ENCODE measurements at places on chromosomes 7 and 10.

DNA sequence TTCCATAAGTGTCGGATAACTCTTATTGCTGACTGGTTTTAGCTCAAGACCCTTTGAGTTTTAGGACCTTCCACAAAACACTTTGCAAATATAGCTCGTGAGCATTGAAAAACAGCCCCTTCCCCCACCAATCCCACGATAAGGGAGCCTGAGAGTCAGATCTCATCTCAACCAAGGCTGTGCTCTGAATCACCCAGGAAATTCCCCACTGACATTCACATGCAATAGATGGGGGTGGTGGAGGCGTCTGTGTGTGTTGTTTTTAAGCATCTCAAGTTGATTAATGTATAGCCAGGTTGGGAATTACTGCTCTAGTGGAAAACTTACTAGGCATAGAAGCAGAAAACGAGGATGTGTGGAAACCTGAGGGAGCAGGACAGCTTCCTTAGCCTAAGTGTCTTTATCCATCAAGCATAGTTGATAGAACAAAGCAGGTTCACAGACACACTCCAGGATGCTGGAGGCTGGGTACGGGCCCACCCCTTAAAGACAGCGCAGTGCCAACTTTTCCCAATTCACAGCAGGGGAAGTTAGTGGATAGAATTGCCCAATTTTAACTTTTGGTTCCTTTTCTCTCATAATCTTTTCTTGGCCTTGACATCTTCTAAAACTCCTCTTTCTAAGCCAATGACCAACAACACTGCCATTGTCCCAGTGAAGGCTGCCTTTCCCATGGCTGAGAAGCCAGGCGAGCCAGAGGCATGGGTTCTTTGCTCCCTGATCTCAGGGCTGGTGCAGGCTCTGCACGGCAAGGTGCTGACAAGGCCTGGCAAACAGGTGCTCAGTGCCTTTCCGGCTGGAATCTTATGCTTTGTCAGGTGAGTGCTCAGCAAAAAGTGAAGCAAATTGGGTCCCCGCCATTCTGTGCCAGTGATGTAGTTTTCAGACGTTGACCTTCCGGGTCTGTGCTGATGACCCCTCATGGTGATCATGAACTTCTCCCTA lies 98.5 kb upstream of the INSIG1 start:
- DNase-seq = no peak

DNA sequence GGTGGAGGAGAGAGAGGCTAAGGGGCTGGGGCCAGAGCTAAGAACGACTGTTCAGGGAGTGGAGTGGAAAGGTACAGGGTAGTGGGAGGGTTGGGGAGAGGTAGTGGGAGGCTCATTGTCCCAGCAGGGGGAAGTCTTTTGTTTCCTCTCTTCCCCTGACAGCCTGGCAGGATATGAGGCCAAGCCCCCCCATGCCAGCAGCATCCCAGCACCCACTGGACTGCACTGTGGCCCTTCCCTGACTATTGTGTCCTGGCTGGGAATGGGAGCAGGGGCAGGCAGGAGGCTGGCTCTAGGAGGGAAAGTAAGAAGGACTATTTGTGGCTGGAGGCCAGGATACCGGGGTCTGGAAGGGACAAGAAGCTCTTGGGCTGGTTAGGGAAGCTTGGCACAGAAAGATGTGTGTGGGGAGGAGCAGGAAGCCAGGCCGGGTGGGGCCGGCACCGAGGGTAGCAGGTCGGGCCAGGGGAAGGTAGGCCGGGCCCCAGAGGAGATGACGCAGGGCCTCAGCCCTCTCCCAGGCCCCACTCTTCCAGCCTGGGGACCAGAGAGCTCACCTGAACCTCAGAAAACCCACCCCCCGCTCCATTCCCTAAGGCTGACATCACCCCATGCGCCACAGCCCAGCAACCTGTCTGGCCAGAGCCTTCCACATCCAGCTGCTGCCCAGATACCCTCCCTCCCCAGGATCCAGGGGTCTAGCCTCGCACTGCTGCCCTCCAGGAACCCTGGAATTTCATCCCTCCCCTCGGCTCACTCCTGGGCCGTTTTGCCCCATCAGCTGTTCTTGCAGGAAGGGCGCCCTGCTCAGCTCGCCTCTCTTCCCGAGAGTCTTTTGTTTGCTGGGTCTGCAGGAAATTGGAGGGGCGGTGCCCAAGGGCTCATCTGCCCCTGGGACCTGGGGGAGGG lies 8.8 kb upstream of the EPHB4 start:
- DNase-seq = no peak

- no peak for DNase-seq
Observed at GRCh38 chr10:4770801-4771553, 55.0 kb upstream of the AKR1E2 start.

DNA sequence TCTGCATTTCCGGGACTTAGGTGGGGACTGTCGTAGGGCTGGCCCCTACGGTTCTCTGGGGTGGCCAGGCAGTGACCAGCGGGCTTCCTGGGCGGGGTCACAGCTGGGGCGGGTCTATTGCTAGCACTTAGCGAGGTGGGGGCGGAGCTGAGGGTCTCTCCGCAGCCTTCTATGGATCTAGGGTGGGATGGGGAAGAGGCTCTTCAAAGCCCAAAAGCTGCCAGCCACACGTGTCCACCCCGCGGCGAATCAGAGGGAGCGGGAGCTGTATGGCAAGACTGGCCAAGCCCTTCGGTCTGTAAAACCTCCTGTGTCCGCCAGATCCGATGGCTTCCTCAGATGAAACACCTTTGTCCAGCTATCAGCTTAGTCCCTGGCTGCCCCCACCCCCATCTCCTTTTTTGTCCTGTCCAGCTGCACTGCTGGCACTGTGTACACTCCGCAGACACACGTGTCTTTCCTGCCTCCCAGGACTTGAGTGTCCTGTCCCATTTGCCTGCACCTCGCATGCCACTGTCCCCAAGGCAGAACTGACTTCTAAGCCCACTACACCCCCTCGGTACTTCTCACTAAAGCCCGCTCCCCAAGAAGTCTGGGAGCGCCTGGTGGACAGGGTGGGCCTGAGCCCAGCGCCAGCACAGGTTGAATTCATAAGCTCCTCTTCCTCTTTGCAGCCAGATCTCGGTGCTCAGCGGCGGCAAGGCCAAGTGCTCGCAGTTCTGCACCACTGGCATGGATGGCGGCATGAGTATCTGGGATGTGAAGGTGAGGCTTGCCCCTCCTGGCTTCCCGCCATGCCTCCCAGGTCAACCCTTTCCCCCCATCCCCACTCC lies 14.8 kb downstream of the PDAP1 start:
- no peak for DNase-seq

DNA sequence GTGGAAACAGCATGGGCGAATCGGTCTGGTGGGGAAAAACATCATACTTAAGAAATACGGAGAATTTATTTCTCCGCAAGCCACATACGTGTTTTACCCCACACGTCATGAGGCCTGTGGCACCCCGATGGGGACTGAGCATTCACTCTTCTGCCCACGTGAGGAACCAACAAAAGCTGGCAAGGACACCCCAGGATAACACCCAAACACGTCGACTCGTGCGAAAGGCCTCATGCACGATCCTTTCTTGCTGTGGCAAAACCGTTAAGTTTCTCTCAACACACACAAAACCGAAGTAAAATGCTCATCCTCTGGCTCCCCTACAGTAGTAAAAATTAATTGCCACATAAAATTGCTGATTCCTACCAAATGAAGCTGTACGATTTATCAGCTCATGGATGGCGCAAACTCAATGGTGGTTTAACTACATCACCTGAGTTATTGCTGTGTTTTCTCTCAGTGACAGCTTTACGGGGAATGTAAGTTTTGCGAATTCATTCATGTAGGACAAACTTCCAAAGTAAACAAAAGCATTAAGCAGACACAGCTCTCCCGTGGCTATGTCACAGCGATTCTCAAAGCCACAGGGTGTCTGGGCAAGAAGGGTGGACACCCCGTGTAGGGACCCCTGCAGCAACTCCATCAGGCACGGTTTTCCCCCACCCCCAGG lies 97.0 kb downstream of the CTBP2 start:
- DNase-seq = no peak

- DNase-seq = no peak
Observed at GRCh38 chr10:97065686-97066660, 119.8 kb downstream of the SLIT1 start.

GRCh38 chr7:1645476-1645875 lies 24.6 kb upstream of the ELFN1 start:
- no peak for DNase-seq

DNA sequence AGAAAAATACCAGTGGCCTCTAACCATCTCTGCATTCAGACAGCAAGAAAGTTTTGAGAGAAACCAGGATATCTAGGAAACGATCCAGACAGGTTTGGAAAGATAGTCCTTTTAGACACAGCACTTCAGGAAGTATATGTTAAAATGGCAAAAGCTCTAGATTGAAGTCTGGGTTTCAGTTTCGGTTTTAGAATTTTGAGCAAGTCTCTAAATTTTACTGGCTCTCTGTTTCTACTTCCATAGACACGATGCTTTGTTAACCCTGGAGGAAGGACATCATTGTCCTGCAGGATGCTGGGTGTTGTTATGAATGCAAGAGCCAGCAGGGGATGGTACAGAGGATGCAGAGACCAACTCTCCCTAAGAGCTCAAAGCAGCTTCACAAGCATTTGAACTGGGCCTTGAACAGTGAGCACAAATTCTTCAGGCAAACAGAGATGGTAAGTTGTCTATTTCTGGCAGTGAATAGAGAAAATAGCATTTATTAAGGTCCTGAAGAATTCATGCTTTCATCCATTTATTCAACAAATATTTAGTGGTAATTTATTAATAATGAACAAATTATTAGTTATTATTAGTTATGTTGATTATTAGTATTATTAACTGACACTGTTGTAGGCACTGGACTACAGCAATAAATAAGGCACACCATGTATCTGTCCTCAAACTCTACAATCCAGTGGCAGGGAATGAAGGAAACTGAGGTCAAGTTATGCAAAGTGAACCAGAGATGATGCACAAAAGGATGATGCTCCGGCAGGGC lies 152.7 kb upstream of the NRP1 start:
- DNase-seq = no peak

GRCh38 chr7:49486974-49487829 lies 286.2 kb upstream of the VWC2 start:
- DNase-seq = no peak

- DNase-seq = no peak
Observed at GRCh38 chr7:151251328-151251688, 2.8 kb upstream of the SMARCD3 start.

DNA sequence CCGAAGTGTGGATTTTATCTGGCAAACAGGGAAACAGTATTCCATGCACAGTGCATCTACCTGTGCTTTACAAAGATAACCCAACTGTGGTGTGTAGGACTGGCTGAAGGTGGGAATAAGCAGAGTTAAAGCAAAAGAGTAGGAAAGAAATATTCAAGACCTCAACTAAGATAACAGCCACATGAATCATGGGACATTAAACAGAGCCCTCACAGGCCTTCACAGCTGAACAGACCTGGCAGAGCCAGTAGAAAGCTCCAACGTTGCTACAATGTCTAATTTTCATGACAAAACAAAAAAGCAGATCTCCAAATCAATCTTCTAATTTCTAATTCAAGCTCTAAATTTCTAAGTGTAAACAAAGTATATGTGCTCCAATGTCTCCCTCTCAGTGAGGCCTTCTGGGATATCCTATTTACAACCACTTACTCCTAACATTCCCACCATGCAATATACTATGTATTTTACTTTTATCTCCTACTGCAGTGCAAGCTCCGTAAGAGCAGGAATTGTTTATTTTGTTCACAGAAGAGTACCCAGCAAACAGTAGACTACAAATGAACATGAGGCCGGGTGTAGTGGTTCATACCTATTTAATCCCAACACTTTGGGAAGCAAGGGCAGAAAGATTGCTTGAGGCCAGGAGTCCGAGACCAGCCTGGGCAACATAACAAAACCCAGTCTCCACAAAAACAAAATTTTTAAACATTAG lies 63.5 kb downstream of the UBE2H start:
- DNase-seq = no peak

- no peak for DNase-seq
Observed at GRCh38 chr7:150910996-150911422, 58.7 kb downstream of the AOC1 start.

- no peak for DNase-seq
Observed at GRCh38 chr7:151885202-151885580, 8.3 kb upstream of the PRKAG2 start.

DNA sequence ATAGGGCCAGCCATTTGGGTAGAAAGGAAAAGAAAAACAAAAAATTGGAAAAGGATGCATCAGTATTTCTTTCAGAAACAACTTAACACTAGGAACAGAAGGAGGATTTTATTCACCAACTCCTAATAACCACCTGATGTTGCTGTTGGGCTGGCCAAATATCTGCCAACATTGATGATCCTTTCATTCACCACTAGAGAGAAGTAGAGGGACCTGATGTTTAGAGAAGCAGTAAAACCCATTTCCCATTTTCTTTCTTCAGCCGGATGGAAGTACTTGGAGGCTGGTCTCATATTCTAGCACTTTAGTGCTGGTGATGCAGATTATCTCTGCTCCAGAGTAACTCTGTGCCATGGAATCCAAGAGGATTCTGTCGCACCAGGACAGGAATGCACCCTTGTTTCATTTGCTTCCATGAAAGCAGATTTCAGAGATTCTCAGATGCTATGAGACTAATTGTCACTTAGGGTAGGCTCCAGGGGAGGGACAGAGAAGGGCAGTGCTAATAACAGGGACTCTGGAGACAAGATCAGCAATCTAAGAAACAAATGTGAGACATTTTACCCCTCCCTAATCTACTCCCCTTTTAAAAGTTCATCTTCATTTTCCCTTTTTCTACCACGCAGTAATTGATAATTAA lies 3.1 kb downstream of the KLLN start:
- no peak for DNase-seq

DNA sequence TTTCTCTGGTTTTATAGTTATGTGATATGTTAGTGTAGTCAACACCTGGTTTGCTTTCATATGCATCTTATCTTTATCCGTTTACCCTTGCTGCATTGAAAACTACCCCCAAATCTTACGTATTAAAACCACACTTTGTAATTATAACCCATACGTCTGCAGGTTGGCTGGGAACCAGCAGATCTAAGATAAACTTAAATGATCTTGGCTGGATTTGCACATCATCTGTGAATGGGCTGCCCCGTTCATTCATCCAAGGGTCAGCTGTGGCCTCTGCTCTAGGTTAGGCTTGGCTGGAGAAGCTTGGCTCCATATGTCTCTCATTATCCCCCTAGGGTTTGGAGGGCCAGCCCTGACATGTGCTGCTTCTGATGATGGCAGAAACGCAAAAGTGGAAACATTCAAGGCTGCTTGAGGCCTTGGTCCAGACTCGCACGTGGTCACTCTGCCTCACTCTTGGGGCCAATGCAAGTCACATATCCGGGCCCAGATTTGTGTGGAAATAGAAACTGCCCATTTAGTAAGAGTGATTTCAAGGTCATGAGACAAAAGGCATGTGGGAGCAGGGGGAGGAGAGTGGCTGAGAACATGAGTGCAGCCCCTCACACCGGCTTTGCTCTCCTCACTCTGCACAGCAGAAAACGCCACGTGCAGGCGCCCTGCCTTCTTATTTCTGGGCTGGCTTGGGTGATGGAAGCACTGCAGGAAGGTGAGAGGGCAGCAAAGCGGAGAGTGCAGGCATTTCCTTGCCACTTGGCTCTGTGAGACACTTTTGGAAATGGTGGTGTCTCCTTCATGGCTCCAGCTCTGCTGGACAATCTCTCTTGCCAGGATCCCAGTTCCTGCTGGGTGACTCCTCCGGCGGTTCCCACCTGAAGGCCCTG lies 553.8 kb downstream of the GLRX3 start:
- DNase-seq = no peak

Measured in stimulated activated CD4-positive, alpha-beta T cell treated with anti-CD3 and anti-CD28 coated beads, TNF-alpha, amount 100 ng/mL, for 4 hours (primary cell).